ENCODE measurements at places on chromosomes 3 and 15.
A peak's percentile ranks its signal among the peaks of the same experiment; 100 is the strongest.

DNA sequence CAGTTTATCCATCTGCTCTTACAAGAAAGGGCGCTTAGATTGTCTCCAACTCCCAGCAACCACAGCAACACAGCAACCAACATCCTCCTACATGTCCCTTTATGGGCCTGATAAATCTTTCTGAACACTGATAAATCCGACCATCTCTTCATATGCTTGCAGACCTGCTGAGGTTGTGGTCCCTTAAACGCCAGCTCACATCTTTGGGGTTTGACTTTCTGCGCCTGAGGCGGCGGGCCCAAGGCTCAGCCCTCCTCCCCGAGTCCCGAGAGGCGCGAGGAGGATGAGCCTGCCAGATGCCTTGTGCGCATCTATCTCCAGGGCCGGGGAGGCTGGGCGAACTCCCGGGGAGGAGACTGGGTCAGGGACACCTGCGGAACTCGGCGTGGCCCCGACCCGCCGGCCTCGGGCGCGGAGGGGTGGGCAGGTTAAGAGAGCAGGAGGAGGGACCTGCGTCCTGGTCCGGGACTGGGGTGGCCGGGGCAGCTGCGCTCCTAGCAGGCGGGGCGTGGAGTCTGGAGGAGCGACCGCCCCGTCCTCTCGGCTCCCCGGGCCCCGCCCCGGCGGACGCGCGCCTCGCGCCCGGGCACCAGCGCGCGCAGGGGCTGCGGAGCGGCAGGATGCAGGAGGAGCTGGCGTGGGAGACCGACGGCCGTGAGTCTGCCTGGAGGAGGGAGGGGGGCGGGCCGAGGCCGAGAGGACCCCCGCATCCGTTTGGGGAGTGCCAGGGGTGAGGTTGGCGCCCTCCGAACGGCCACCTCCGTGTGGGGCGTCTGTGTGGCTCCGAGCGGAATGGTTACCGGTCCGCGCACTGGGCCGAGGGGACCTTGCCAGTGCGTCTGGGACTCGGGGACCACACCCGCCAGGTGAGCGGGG, at the start of gene ANKDD1A:
Gene ANKDD1A (plus strand): TSS at position 592 of the 876 bp plus-strand sequence. CDS start 29 bp downstream, at position 621.
- DNase-seq, result peak; percentile 44

GRCh38 chr3:197434830-197435229, 120.9 kb downstream of the BDH1 start:
- no peak for DNase-seq

DNA sequence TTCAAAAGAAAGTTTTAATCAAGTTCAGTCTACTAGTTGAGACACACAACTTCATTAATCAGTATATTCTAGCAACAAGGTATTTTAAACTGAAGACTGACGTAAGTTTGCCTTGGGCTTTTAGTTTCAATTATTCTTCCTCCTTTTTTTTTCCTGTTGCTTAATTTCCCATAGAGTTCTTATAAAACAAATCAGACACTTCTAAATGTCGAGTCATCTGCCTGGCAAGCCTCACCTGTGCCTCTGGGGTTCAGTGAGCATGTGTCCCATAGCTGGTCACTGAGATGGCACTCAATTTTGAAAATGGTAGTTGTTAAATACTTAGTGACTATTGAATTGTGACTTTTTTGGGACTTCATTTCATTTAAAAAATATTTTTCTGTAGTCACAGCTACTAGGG, 27.4 kb downstream of the NKIRAS1 start:
- no peak for DNase-seq

DNA sequence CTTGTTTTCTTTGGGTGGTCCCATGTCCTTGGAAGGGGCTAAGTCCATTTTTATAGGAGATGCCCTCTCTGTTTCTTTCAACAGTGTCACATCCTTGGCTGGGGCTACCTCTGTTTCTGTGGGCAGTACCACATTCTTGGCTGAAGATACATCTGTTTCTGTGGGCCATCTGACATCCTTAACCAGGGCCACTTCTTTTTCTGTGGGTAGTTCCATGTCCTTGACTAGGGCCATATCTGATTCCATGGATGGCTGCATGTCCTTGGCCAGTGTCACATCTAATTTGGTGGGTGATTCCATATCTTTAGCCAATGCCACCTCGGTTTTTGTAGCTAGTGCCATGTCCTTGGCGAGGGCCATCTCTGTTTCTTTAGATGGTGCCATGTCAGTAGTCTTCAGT, 99.5 kb downstream of the MAP4 start:
- DNase-seq, result no peak

GRCh38 chr3:141306922-141307321, 61.4 kb upstream of the ZBTB38 start:
- DNase-seq, result no peak

DNA sequence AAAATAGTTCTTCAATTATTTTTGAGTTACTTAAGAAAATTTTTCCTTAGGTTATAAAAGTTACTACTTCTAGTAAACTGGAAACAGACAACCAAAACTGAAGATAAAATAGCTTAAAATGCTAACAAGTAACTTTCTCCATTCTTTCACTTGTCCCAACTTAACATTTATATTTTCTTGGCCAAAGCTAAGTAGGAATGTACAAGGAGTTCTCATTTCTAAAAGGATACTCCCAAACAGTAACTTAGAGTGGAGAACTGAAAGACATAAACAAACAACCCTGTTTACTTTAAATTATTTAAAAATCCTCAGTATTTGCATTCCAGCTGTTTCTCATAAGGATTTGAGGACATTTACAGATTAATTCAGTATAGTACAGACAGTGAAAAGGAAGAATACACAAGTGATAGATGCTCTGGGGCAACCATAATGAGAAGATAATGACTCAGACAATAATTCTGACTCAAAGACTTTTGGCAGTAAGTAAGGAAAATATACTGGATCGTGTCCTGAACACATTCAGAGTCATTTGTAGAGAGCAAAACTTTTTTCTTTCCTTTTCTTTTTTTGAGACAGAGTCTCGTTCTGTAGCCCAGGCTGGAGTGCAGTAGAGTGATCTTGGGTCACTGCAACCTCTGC, 29.2 kb upstream of the ANXA2 start:
- DNase-seq, result no peak

DNA sequence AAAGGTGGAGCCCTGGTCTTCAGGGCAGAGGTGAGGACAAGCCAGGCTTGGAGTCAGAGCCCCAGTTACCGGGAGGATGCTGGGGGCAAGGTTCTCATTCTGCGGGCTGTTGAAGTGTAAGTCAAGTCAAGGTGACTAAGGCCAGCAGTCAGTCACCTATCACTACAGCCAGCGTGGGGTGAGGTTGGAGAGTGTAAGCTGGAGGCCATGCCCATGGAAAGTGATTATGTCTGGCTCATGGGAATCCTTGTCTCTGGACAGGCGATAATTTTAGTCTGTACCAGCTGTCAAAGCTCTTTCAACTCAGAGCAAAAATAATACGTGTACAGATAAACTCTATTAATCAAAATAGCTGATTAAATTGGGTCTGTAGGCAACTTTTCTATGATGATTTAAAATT, 143.1 kb downstream of the NR2F2 start:
- DNase-seq, result no peak

- DNase-seq, result no peak
Measured at GRCh38 chr15:57337868-57338411, 38.4 kb upstream of the CGNL1 start.

DNA sequence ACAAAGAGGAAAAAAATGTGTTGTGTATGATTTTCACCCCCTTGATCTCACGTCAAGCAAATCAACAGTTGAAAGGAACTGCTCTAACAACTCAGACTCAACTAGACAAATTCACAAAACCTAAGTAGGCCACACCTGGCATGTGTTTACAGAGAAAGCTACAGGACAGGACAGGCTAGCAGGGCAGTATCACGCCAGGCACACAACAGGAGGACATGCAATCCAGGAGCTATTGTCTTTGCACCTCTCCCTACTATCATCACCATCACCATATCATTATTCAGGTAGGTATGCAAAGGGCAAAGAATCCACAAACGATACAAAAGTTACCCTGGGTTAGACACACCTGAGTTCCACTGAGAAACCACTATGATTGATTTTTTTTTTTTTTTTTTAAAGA, 86.4 kb downstream of the TBL1XR1 start:
- no peak for DNase-seq

- no peak for DNase-seq
Measured at GRCh38 chr15:101204739-101205535, 46.9 kb downstream of the CHSY1 start.

DNA sequence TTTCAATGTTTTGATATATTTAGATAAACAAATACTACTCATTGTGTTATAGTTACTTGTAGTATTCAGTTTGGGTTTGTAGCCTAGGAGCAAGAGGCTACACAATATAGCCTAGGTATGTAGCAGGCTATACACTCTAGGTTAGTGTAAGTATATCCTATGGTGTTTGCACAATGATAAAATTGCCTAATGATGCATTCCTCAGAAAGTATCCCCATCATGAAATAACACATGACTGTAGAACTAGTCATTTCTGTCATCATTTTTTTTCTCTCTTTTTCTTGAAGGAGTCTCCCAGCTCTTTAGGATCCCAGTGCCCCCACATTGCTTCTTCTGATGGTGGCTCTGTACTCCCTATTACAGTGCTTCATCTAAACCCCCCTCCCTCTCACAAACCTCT, 157.7 kb upstream of the CADPS start:
- DNase-seq, result no peak

GRCh38 chr15:79160211-79160610, 69.6 kb upstream of the RASGRF1 start:
- DNase-seq, result no peak

DNA sequence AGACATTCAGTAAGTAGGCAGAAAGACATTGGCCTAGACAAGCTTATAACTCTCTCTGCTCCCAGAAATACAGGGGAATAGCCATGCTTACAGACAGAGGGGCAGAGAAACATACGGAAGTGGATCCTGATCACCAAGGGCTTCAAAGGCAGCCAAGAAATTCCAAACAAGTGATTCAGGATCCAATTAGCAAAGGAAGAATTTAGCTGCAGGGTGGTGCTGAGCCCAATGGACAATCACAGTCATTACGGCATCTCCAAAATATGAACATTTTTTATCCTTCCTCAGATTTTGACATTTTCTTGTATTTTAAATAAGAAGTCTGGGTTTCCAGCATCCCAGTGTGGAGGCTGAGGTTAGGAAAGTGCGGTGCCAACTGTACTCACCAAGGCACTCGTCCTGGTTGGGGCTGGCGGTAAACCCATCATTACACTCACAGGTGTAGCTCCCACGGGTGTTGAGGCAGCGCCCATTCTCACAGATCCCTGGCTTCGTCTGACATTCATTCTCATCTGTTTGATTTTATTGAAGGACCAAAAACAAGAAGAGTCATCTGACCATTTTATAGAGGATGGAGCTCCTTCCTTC, 96.8 kb downstream of the DUT start:
- DNase-seq, result no peak

DNA sequence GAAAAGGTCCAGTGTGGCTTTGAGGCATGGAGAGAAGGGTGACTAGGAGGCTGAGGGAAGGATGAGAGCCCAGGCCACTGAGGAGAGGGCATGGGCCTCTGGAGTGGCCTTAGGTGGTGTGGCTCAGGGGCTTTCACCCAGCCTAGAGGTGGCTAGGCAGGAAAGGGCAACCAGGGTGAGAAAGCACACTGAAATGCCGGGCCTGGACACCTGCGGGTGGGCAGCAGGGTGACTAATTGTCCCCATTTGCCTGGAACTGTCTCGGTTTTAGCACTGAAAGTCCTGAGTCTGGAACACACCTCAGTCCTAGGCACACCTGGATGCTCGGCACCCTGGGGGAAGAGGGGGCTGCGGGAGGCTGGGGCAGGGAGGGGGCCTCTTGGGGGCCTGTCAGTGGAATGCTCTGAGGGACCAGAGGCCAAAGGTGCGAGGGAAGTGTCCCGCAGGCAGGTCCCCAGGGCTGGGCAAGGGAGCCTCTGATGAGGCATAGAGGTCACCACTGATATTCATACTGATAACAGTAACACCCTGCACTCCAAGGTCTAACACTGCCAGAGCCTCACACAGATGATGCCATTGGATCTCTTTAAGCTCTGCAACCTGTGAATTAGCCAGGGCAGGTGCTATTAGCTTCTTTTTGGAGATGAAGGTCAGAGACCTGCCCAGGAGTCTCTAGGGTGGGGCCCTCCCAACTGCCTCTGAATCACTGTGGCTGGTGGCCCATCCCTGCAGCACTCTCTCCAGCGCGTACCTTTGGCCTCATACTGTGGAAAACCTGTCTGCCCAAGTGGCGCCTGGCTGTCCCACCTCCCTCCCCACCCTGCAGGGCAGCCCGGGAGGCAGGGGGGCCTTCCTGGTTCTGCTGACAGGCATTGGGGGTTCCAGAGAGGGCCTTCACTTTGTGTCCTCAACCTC, 3.0 kb upstream of the PHGR1 start:
- no peak for DNase-seq

GRCh38 chr3:11770477-11771391, 76.0 kb downstream of the TAMM41 start:
- DNase-seq, result no peak

DNA sequence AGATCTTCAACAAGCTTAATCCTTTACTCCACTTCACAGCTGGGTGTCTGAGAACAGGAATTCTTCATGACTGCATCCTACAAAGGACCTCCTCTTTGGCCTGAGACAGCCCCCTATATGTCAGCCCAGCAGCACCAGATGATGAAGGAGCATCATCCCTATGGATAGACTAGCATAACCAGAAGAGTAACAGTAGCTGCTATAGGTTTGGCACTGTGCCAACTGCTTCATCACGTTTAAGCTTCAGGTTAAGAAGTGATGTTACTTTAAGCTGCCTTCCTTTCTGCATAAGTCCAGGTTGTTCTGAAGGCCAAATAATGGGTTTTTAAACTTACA, 50.6 kb downstream of the CMSS1 start:
- no peak for DNase-seq

- no peak for DNase-seq
Measured at GRCh38 chr3:171175741-171176234, 149.3 kb upstream of the SLC2A2 start.

GRCh38 chr15:49278751-49279150, 108.7 kb downstream of the GALK2 start:
- DNase-seq, result no peak

GRCh38 chr3:179682426-179683080, 29.7 kb downstream of the USP13 start:
- DNase-seq, result no peak

DNA sequence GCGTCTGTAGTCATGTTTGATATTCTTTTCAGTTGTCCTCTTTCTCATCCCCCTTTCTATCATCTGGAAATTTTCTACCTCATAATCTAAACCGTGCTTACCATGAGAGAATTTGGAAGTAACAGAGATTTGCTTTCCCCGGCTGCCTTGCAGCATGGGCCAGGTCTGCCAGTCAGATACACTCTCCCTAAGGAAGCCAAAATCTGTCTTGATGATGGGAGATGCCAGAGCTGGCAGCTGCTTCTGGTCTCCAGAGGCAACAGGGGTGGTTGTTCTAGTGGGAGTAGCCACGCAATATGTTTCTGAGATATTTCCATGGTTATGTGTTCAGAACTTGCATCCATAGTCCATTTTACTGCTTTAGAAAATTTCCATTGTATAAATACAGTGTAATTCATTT, 218.9 kb upstream of the RORA start:
- DNase-seq, result no peak

Data from NCI-H1694 treated with DMSO at 0.1 percent for 48 hours (cell line).